ENCODE measurements at places on chromosomes 7 and 10.

DNA sequence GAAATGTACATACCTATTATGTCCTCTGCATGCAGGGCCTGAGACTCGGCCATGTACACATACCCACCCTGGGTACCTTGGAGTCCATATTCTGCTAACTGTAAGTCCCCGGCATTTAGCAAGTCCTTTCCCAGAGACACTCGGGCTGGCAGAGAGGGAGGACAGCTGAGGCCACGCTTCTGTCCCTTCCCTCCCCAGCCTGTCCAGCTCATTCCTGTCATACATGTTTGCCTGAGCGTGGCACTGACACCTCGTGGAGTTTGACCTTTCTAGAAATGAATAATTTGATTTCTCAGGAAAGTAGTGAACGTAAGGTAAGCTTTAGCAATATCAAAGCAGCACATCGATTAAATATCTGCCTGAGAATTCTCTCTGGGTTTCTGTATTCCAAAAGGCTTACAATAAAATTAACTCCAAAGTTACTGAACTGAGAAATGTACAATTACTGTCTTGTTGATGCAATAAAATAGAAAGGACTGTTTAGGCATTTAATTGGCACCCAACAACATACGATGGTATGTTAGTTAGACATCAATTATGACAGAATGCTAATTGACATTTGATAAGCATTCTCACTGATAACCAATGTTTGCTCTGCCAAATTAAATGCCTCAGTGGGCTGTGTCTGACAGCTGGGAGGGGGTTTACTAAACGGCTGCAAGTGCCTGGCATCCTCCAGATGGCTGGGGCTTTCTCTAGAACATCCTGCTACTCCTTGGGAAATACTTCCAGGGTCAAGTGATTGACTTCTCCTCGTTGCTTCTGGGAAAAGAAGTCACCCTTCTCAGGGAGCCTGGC is 221.2 kb downstream of the CCSER2 start:
- DNase-seq: no peak

DNA sequence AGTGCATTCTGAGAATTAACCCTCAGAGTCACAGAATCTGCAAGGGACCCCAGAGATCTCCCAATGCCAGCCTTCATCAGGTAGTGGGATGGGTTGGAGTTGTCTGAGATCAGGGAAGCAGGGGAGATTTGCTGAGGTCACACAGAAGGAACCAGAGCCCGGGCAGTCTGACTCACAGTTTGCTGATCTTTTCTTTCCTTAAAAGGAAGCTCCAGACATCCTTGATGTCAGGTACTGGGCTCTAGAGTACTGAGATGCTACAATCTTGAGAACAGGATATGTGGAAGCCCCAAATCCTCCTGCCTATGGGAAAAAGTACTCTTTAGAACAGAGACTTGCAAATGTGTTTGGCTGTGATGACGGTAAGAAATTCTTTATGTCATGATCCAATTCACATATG is 706 bp downstream of the TBATA start:
- DNase-seq: no peak

GRCh38 chr10:102927311-102928010 is 9.4 kb downstream of the CNNM2 start:
- no peak for DNase-seq

DNA sequence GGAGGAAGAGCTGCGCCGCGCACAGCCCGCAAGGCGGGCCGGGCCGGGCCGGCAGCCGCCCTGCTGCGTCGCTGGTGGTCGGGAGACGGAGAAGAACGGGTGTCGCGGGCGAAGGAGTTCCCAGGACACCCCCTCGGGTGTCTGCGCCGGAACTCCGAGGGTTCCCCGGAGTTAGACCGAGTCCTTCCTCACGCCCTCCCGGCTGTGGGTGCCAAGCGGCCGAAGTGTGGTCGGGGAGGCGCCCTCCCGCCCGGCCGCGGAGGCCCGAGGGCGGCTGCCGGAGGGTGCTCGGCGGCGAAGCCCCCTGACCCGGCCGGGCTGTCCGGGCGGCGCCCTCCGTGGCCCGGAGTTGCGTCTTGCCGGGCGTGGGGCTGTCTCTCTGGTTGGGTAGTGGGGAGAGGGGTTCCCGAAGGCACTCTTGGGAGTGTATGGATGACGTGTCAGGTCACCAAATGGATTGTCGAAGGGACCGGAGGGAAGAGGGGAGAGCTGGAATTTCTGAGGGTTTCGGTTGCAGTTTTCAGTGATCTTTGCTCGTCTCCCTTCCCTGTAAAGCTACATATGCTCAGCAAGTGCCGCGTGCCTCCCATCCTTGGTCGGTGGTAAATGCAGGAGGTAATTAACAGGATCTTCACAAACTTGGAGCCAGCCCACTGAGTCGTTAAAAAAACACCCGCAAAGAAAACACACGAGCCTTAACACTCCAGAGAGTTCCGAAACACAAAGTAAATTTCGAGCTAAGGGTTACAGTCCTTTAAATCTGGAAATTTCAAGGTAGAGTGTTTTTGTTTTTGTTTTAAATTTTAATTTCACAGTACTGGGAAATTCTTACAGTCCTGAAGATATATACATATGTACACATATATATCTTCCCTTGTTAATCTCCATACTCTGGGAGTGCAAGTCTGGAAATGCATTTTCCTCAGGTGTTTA is 871 bp downstream of the ST7 start:
- DNase-seq: peak; percentile 51

- no peak for DNase-seq
Measured at GRCh38 chr7:8212638-8213037, 49.3 kb downstream of the ICA1 start.

- peak; percentile 20 for DNase-seq
Measured at GRCh38 chr7:91503934-91504555, 239.8 kb downstream of the FZD1 start.

- no peak for DNase-seq
Measured at GRCh38 chr7:45328403-45328981, 170.9 kb downstream of the RAMP3 start.
